ENCODE measurements at places on chromosomes 12 and 14.

DNA sequence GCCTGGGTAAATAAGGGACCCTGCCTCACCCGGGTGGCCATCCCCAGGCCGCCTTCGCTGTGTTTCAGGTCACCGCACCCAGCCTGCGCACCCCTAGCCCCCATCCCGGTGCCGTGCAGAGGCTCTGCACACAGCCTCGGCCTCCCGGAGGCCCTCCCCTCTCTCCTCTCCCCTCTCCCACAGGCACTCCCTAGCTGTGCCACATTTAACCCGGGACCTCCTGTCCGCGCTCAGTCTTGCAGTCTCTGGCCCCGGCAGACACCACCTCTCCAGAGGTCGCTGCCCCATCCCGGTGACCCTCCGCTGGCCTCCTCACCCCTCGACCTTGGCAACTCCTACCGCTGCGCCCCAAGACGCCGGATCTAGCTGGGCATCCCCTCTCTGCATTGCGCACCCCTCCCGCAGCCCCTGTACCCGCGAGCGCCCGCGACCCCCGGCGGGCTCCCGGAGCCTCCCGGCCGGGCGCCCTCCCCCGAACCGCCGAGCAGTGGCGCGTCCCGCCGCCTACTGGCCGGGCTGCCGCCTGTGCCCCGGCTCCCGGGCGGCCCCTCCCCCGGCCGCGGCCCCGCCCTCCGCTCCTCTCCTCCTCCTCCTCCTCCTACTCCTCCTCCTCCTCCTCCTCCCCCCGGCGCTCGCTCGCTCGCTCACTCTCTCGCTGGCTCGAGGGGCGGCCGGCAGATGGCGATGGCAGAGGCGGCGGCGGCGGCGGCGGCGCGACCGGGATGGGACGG is 120.7 kb downstream of the AACS start:
- peak; percentile 32 for DNase-seq

DNA sequence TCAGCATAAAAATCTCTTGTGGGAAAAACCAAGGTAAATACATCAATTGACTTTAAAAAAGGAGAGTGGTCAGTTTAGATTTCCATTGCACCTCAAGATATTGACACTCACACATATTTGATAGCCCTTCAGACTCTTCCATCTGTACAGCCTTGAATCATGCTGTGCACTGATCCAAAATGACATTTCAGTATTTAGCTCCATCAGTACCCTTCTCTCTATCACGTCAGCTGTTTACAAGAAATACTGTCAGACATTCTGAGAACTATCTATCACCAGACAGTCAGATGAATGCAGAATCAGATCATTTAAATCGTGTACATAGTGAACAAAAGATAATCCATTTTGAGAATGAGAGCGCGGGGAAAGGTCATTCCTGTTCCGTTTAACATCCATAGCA is 511.9 kb downstream of the RPL10L start:
- DNase-seq: no peak

- no peak for DNase-seq
Observed at GRCh38 chr12:43737646-43738045, 20.9 kb downstream of the PUS7L start.

DNA sequence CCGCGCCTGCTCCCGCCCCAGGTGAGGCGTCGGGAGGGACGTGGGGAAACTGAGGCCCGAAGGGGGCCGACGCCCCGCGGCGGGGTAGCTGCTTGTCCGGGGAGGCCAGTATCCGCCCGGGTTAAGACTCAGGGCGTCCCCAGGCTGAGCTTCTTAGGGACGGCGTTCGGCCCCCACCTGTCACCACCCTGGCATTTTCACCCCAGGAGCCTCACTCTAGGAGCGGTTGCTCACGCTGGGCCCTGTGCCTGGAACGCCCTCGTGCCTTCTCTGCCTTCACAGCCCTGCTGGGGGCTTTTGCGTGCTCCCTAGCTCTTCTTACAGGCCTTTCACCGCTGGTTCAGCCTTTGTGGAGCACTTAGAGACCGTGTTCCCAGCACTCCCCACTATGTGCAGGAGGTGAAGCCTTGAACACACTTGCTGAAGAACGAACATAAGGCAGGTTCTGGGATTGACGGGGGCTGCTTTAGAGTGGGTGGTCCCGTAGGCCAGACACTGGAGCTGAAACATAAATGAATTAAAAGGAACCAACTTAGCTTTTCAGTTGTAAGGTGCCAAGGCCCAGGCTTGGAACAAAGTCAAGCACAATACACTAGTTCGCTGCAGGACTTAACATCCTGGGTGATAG is 601 bp downstream of the ZNF839 start:
- DNase-seq: no peak

GRCh38 chr14:73877790-73878189 is 8.9 kb upstream of the ZNF410 start:
- no peak for DNase-seq

DNA sequence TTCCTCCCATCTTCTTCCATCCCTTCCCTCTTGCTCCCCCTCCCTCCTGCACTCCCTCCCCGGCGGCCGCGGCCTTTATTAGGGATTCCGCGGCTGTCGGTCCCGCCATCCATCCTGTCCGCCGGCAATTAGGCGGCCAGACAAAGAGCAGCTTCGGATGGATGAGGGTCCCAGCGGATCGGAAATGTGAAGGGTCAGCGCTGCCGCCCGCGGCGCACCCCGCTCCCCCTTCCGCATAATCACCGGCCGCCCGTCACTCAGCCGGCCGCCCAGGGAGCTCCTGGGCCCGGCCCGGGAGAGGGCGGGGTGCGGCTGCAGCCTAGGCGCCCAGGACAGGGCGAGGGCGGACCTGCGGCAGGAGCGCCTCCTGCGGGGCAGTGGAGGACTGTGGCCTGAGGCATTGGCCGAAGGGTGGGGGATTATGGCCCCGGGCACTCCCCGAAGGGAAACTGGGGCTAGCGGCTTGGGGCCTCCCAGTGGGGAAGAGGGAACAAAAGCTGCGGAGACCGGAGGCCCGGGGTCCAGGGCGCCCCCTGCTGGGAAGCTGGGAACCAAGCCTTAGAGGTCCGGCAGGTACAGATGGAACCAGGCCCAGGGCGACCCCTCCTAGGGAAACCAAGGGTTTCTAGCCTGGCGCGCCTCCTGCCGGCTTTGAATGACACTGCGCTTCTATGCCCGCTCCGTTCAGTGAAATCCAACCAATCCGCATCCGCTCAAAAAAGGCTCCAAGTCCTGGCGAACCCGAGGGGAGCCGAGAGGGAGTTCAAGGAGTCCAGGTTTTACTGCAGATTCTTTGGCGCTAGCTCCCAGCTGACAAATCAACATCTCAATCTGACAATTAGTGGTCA is 4.4 kb upstream of the DNAJC22 start:
- peak; percentile 75 for DNase-seq

- no peak for DNase-seq
Observed at GRCh38 chr12:125610292-125610691, 545.1 kb downstream of the AACS start.

GRCh38 chr12:132689227-132689626 is 1.8 kb downstream of the PXMP2 start:
- no peak for DNase-seq

- no peak for DNase-seq
Observed at GRCh38 chr14:54261283-54261682, 135.5 kb upstream of the CDKN3 start.

- no peak for DNase-seq
Observed at GRCh38 chr14:77189479-77189878, 7.9 kb downstream of the TMEM63C start.

DNA sequence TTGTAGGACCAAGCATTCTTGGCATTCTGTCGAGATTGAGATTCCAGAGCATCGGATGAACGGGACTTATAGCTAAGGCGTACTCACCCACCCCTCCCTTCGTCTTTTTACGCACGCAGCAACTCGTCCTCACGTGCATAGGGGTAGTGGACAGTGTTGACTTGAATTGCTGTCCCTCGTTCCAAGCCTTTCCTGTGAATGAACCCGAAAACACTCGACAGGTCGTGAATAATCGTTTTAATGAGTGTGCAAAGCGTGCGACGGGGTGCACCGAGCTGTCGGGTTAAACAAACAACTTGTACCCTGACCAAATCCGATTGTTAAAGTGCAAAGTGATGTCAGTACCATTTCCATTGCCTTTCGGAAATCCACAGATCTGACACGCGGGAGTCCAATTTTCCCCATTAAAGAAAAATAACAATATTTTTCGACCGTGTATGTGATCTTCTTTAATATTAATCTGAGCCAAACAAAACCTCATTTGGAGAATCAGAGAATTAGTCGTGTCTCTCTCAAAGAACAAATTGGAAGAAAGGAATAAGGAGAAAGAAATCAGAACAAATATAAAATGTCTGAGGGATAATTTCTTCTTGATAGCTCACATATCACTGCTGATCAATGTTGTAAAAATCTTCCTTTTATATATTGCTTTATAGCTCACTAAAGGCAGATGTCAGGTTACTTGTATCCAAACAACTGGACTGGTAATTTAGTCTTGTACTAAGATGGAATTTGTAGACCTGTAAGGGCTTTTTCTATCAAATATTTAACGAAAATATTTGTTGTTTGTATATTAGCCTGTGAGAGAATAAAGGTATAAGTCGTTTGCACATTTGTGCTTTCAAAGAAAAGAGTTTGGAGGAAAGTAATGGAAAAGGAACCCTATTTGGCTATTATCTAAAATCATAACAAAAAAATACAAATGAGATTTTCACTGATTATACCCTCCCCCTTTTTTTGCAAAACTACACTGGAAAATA is 11.8 kb downstream of the FOXG1 start:
- DNase-seq: no peak
